AG10803 (cell line): ENCODE measurements at places on chromosomes 6 and 20.
A peak's percentile ranks its signal among the peaks of the same experiment; 100 is the strongest.

GRCh38 chr20:44166477-44166876 lies 20.5 kb downstream of the JPH2 start:
- peak; percentile 93 for DNase-seq

DNA sequence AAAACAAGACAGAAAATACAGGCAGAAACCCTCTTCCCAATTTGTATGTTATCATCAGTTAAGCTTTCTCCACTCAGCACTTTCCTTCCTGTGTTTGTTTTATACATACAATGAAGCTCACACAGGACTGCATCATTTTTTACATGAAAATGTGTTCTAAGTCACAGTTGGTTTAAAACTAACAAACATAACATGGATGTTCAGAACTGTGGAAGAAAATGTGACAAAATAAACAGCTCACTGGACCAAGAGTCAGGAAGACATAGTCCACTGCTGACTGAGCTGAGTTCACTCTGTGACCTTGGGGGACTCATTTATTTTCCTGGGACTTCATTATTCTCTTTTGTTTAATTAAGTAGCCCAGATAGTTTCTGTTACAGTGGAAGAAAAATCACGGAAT lies 331.5 kb downstream of the SYNE1 start:
- no peak for DNase-seq

DNA sequence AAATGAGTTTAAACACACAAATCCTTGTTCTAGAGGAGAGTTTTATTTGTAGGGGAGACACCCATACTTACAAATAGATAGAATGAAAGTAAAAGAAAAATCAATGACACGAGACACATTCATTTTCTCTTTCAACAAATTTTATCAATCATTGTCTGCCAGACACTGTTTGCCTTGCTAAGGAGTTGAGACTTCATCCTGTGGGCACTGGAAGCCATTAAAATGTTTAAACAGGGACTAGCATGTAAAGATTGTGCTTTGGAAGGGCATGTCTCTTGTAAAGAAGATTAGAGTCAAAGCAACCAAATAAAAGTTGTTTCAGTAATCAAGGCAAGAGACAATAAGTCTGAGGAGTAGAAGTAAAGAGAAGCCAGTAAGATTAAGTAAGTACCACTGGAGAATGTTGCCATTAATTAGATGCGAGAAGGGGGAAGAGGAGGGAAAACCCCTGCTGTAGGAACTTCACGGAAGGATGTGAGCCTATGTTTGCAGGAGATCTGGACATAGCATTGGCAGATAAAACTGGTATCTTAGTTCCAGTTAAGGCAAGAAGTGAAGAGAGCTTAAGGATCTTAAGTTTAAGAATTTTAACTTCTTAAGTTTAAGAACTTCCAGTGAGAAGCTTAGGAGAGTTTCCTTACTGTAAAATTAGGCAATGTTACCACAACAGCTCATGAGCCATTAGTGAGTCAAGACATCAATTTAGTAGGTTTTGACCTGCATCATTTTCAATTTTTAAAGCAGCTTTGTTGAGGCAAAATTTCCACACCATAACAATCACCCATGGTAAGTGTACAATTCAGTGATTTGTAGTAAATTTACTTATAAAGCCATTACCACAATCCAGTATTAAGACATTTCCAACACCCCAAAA lies 117.0 kb upstream of the UST start:
- peak; percentile 66 for DNase-seq

DNA sequence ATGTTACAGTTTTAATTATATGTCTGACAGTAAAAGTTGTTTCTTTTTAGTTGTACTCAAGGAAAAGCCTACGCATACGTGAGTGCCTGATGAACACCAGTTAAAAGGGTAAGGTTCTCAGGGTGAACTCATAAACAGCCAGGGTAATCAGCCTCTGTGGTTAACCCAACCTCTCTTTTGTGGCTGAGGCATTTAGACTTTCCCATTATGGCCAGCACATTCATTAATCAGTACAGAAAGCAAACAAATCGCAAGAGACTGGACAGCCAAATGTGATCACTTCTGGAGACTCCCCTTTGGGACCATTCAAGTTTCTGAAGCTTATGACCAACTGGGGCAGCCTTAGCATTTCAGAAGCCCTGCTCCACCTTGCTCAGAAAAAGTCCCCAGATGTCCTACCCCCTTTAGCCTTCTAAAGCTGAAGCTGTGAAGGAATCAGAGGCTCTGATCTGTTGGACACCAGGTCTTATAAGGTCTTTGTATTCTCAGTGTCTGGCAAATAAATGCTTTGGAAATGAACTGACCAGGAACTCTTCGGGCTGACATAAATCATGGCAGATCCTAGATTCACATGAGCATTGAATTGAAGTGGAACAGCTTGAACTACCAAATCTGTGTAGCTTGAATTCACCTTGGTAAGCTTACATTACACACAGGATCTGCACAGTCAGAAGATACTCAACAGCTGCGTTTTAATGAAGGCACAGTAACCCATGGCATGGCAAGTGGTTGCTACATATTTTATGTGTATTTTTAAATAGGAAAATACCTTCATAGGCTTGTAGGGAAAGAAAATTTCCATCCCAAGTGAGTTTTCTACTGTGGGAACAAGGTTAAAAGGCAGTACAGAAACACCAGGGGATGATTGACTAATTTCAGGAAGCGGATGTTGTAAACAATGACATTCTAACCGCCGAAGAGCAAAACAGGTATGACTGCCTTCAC lies 18.7 kb downstream of the IL20RA start:
- DNase-seq: no peak

- no peak for DNase-seq
Measured at GRCh38 chr6:138383776-138384175, 6.1 kb downstream of the SMIM28 start.
